G401 (cell line): ENCODE measurements at places on chromosomes 11 and 22.

GRCh38 chr22:41969110-41969646 is at the start of gene SEPTIN3:
TSS of gene SEPTIN3 (plus strand) at chr22:41969443. CDS start at chr22:41971493, 2,050 bp downstream.
- no peak for DNase-seq

GRCh38 chr11:10503777-10504480 is 37.1 kb downstream of the RNF141 start:
- no peak for DNase-seq

DNA sequence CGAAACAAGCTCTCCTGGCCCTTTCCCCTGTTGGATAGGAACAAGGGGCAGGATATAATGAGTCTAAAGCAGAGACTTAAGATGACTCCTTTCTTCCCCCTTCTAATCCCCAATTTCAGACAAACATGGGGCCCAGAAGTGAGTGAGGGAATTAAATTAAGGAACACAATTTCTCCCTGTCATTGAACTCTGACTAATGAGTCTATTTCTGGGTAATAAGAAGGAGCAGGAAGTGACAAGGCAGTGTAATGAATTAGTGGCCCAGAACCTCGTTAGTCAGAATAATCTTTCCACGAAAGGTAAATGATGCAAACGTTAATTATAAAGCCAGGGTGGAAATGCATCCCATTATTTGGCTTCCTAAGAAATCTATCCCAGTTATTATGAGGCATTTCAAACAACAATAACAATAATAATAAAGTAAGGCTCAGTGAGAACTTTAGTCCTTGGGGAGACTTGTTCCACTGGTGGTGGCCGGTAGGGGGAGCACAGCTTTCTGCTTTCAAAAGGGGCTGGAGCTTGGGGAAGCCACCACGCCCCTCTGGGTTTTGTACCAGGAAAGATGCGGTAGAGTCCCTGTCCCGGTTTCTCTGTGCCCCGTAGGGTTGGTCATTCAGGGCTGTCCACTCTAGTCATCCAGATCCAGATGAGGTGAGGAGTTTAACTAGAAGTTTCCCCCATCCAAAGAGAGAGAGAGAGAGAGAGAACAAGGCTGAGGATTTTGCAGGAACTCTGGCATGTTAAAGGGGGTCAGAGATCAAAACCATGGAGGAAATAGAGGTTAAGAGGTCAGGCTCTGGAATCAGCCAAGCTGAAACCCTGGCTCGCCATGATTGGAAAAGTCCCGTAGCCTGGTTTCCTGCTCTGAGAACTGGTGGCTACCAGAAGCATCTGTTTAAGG is 298.3 kb downstream of the NTM start:
- DNase-seq = peak; percentile 44

GRCh38 chr11:132576706-132577105 is 955.6 kb downstream of the OPCML start:
- DNase-seq = no peak

- DNase-seq = peak; percentile 64
These were observed 1327.3 kb downstream of the TBC1D22A start for GRCh38 chr22:48089601-48090331.

- DNase-seq = no peak
These were observed 13.6 kb downstream of the TUB start for GRCh38 chr11:8094656-8095055.

DNA sequence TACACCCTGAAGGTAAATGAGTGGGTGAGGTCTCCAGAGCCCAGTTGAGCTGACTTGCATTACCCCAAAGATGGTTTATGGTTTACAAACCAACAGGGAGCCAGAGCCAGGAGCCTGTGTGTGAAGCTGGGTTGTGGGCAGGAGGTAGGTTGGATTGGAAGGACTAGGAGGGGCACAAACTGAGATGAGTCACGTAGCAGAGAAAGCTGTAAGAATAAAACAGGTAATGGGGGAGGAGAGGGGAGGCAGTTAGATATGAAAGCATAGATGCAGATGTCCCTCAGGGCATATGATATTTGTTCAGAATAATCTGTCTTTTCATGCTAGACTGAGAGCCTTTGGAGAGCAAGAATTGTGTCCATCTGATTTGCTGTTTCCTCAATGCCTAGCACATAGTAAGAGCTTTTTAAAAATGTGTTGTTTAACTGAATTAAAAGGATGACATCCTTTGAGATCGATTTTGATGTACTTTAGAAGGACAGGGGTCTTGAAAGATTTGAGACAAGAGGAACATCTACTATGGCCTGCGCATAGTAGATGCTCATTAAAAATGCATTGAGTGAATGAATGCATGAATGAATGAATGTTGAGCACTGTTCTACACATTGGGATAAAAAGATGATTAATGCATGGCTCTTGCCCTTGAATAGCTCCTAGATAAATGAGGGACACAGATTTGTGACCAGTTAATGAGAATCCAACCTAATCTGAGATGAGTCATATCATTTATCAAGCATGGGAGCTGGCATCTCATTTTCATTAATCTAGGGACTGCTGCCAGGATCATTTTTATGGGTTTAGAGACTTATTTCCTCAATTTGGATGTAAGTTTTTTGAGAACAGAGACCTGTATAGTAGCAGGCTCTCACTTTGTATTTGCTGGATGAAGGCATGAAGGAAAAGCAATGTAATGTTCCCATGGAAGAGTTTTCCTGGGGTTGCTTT is 175.8 kb upstream of the BDNF start:
- no peak for DNase-seq

GRCh38 chr11:31096191-31096805 is 273.2 kb downstream of the DCDC1 start:
- no peak for DNase-seq
